ENCODE measurements at places on chromosomes 16 and 17. TPM values are rescaled to one million over a fixed set of nuclear protein-coding genes. Genes with fewer than 3 reads are reported as not detected.

Gene PPP1R27
- total RNA-seq: not detected

Gene TBC1D3B
- 7.6 TPM for total RNA-seq

Gene HAS3
- total RNA-seq: 0.31 TPM

- no peak for DNase-seq
Measured at GRCh38 chr17:50264263-50265113, 9.8 kb upstream of the TMEM92 start.

GRCh38 chr16:66427871-66428681 is 981 bp downstream of the BEAN1 start:
- no peak for DNase-seq

- DNase-seq: no peak
Measured at GRCh38 chr17:35368081-35368830, 5.2 kb downstream of the SLFN11 start.

DNA sequence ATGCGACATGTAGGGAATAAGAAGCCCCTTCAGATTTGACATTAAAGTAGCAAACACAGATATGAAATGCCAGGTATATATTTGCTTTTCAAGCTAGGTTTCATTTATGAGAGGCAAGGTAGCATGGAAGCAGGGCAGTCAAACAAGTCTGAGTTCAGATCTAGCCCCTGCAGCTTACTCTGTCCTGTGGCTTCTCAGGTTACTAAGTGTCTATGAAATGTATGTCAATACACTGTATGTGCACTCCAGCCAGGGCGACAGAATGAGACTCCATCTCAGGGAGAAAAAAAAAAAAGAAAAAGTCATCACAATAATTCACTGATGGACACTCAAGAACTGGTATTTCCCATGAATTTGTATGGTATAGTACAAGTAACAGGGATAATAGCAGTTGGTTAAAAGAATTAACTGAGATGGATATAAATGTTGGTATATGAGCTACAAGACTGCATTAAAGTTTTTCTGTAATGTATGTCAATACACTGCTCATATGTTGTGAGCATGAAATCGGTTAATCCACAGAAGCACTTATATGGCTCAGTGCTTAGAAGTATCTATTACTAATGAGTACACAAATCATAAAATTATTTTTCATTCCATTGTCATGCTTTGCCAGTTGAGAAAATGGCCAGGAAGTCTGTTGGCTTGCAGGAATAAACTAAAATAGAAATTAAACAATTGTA is 2.9 kb upstream of the WSB1 start:
- no peak for DNase-seq

Data from activated naive CD4-positive, alpha-beta T cell treated with anti-CD3 and anti-CD28 coated beads, Interleukin-2, amount 50 U/mL, for 72 hours (primary cell).